Amniotic epithelial cell (primary cell): ENCODE measurements at places on chromosomes 1 and 21.

DNA sequence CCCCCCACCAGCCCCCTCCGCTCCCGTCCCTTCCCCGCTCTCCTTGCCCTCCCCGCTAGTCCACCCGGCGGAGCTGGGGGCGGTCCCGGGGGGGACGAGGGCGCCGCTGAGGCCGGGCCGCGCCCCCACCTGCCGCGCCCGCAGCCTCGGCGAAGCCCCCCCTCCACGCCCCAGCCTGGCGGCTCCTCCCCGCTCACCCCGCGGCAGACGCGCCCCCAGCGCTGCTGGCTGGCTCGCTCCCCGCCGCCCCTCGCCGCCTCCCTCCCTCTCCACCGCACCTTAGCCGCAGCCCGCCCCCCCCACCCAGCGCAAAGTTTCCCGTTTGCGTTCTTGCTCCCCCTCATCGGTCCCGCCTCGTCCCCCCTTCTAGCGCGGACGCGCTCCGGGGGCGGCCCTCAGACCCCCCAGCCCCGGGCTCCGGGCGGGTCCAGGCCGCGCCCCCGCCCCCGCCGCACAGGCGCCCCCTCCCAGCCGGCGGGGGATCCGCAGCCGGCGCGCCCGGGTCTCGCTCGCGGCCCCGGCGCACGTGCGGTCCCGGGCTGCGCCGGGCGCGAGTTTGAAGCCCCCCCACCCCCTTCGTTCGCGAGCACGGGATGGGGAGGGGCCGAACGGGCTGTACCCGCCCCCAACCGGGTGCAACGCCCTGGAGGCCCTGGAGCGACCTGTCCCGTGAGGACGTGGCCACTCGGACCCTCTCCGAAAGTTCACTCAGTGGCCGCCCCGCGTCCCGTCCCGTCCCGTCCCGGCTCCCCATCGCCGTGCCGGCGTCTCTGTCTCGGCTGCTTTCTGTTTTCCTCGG, 623 bp downstream of the PTPRF start:
- DNase-seq, result no peak

DNA sequence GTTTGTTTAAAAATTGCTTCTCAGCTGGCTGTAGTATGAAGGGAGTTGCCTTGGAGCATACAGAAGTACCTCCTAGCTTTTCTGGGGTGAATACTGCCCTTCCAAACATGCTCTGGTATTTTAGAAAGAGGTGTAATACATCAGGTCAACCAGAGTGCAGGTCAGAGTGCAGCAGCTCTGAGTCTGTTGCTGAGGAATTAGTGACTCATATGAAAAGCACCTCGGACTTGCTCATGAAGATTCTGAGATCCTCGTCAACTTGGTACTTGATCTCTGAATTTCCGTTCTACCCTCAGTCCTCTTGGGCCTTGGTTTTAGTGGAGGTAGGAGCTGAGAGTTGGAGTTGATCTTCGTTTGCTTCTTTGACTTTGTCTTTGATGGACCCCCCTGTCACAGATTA, 67.3 kb downstream of the NOS1AP start:
- peak; percentile 87 for DNase-seq

DNA sequence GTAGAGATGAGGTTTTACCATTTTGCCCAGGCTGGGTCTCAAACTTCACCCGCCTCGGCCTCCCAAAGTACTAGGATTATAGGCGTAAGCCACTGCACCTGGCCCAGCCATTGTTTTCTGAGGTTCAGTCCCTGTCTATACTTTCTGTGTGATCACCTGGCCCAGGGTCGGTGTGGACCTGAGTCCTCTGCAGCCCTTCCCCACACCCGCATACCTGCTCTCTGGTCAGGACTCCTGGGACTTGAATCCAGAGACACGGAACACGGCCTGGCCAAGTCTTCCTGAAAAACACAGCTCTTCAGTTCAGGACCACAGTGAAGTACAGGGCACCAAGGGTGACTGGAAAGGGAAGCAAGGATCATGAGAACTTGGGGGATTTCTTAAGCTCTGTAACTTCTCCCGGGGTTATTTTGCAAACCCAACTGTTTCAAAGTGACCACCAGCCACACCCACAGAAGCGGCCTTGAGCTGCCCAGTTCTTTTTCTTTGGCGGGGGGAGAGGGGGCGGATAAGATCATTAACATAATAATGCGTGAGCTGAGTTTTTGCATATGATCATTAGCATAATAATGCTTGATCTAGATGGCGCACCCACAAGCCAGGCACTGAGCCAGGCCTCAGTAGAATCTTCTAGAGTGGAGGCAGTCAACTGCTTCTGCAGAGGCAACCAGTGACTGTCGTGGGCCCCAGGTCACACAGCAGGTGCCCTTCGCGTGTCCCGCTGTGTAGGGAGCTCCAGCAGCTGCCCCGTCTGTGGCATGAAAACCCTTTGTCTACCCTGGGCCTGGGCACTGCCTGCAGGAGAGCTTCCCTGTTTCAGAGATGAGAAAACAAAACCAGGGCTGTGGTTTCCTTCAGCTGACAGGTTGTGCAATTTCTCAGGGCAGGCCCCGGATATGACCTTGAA, 1.7 kb upstream of the NADK start:
- DNase-seq, result peak; percentile 93

- DNase-seq, result peak; percentile 63
These were observed at the start of gene DVL1 for GRCh38 chr1:1349256-1350012. Gene DVL1 (minus strand): TSS chr1:1349418. CDS start chr1:1349065, 353 bp downstream.

DNA sequence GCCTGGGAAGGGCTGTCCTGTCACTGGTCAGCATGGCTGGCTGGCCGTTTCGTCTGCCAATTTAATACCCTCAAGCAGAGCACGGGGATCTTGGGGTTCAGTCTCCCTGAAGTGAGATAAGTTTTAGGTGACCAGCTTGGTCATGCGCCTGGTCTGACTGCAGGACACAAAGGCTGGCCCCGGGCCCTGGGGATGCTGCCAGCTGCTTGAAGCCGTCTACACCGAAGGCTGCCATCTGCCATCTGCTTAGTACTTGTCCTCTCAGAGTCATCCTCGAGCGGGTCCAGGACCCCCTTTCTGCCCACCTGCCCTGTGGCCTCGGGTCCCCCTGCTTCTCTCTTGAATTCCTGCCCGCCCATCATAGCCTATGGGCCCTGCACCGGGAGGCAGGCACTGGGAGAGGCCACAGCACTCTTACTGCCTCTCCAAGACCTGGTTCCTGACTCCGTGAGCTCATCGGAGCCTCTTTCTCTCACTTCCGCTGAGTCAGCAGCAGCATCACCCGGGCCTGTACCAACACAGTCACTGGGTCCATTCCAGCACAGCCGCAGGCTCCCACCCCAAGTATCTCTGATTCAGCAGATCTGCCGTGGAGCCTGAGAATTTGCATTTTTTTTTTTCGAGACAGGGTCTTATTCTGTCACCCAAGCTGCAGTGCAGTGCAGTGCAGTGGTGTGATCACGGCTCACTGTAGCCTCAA, 7.0 kb downstream of the FBLIM1 start:
- peak; percentile 94 for DNase-seq

GRCh38 chr1:30194741-30195423, 528.5 kb downstream of the MATN1 start:
- no peak for DNase-seq

DNA sequence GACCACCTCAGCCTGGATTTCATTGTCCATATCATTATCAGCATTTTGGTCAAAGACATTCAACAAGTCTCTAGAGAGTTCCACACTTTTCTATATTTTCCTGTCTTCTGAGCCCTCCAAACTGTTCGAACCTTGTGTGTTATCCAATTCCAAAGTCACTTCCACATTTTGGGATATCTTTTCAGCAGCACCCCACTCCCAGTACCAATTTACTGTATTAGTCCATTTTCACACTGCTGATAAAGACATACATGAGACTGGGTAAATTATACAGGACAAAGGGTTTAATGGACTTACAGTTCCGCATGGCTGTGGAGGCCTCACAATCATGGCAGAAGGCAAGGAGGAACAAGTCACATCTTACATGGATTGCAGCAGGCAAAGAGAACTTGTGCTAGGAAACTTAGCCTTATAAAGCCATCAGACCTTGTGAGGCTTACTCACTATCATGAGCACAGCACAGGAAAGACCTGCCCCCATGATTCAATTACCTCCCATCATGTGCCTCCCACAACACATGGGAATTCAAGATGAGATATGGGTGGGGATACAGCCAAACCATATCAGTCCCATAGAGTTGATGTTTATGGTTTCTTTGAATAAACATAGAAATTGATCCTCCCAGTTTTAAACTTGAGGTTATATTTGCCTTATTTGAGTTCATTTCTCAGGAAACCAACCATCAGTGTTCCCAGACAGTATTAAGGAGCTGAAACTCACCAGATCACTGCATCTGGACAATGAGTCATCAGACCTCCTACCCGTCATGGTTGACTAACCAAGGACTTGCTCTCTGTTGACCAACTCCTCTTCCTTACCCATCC, 322.7 kb upstream of the DUSP10 start:
- DNase-seq, result peak; percentile 86

DNA sequence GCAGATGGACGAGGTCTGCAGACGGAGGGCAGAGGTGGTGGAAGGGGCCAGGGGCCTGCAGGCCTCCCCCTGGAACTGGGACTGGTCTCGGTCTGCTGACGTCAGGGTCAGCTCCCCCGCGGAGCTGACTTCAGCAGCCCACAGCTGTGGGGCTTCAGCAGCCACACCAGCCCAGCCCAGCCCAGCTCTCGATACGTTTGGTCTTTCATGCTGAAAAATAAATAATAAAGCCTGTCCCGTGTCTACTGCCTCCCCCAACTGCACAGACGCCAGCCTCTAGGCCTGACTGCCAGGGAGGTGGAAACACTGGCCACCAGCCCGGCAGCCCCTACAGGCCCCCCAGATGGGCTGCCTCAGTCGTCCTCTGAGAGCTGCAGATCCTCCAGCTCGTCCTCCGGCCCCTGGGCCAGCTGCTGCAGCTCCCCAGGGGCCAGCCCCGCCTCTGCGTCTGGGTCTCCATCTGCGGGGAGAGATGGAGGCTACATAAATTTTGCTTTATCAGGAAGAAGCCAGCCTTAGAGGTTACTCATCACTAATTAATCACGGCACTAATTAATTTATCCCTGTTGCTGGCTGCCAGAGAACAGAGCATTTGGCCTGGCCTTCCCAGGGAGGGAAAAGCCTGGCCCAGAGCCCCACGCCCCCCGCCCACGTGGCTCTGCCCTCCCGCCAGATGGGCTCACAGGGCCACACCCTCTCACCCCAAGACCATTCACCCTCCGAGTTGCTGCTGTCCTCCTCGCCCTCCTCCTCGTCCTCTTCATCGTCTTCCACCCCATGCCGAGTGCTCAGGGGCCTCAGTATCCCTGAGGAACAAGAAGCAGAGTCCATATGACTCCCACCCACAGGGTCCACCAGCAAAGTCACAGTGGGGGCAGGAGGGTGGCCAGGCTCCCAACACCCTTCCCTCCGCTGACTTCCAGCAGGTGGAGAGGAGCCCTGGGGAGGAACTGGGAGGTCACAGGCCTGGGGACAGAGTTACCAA, 14.4 kb downstream of the NOC2L start:
- peak; percentile 92 for DNase-seq

GRCh38 chr1:218361298-218362065, 16.3 kb downstream of the TGFB2 start:
- DNase-seq, result peak; percentile 70

DNA sequence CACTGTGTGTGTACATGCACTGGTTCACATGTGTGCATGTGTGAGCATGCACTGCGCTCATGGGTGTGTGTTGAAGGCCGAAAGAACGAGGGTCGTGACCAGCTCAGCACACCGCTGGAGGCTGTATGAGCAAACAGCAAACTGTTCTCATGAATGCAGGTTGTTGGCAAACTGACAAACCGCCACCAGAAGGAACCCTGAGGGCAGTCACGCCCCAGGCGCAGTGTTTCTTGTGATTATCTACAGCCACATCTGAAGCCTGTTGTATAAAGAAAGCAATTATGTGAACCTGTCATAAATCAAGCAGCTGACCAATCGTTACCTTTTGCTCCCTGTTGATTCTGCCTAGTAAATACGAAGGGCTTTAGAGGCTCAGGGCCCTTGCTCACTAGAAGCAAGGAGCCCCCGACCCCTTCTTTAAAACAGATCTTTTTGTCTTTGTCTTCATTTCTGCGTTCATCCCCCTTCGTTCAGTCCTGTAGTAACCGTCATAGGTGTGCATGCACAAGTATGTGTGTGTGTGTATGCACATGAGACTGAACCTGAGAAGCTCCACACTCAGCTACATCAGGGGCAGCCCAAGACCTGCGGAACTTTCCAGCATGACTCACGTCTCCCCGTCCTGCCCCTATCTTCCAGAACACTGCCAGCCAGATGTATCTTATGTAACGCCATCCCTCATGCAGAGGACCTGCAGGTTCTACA, 16.8 kb upstream of the RIPK4 start:
- peak; percentile 51 for DNase-seq

DNA sequence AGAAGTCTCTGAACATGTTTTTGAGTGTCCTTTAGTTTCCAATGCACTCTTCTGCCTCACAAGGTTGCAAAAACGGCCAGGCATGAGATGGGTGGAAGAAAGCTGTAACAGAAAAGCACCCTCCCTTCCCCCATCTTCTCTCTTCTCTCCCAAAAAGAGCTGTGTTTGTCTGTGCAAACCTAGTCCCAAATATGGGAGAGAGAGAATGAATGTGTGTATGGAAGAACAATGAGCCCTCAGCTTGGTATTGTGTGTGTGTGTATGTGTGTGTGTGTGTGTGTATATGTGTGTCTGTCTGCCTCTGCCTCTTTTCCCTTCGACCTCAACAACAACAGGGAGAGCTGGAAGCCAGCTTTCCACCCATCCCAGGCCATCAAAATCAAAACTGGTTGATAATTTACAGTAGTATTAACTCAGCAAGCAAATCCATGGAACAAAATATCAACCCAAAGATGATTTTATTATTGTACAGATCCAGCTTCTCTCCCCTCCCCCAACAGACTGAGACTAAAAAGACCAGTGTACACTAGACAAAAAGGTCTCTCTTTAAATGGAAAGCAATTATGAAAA, 1.8 kb downstream of the RERE start:
- DNase-seq, result no peak

GRCh38 chr1:121558514-121558913, 373.7 kb downstream of the SRGAP2C start:
- DNase-seq, result peak; percentile 75
